ENCODE measurements at places on chromosomes 6 and 20.

DNA sequence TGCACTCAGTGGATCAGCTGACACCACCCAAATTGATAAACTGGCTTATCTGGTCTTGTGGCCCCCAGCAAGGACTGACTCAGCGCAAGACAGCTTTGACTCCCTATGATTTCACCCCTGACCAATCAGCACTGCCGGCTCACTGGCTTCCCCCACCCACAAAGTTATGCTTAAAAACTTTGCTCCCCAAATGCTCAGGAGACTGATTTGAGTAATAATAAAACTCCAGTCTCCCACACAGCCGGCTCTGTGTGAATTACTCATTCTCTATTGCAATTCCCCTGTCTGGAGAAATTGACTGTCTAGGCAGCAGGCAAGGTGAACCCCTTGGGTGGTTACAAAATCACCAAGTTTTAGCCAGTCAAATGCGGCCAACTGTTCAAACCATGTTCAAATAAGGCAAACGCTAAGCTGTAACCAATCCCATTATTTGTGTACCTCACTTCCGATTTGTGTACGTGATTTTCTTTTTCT, 32.5 kb downstream of the SLC22A2 start:
- no peak for DNase-seq

- DNase-seq, result no peak
Observed at GRCh38 chr6:121837545-121838229, 402.2 kb downstream of the GJA1 start.

GRCh38 chr6:154498340-154498934, 12.0 kb downstream of the CNKSR3 start:
- no peak for DNase-seq

DNA sequence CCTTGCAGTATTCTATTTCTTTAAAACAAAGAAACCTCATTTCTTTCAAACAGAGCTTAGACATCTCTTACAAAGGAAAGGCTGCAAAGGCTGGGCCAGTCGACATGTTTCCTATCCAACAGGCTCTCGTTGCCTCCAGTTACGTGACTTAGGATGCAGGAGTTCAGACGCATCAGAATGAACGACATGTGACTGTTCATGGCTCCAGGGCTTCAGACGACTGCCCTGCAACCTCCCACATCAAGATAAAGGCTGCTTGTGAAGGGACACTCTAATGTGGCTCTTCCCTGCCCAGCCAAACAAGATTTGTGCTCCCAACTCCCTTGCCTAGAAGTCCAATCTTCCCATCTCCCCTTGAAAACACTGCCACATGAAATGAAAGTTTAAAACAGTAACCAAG, 14.3 kb upstream of the NEDD9 start:
- no peak for DNase-seq

GRCh38 chr6:106527979-106528378, 101.3 kb downstream of the RTN4IP1 start:
- no peak for DNase-seq

DNA sequence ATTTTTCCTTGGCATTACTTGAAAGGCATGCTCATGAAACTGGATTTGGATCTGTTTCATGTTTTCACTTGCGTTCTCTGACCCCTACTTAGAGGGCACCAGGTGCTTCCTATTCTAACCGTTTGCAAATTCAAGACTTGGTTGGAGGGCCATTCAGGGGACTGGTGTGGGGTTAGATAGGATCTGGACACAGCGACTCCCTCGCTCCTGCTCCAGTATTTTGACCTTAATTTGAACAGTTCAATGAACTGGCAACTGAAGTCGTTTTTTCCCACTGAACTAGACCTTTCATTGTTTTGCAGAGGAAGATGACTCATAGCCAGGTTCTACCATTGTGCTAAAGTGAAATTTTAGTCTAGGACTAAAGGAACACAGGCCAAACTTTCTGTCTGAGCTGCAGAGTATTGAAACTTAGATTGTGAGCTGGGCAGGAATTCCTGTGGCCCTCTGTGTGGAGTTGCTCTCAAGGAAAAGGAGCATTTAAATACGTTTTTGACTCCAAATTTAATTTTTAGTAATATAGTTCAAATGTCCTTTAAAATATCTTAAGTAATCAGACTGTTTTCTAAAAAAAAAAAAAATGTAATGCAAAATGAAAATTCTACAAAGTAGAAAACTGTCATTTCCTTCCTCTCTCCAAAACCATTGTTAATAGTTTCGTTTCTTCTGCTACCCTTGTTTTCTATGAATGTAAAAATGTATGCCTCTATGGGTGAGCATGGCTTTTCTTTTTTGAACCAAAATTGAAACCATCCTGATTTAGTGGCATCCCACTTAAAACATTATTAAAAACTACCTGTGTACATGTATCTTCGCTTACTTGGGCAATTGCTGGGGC, 64.8 kb downstream of the UTRN start:
- no peak for DNase-seq

GRCh38 chr20:371755-372542, 8.6 kb upstream of the TRIB3 start:
- no peak for DNase-seq

- no peak for DNase-seq
Observed at GRCh38 chr6:134397676-134398075, 79.8 kb upstream of the SGK1 start.

DNA sequence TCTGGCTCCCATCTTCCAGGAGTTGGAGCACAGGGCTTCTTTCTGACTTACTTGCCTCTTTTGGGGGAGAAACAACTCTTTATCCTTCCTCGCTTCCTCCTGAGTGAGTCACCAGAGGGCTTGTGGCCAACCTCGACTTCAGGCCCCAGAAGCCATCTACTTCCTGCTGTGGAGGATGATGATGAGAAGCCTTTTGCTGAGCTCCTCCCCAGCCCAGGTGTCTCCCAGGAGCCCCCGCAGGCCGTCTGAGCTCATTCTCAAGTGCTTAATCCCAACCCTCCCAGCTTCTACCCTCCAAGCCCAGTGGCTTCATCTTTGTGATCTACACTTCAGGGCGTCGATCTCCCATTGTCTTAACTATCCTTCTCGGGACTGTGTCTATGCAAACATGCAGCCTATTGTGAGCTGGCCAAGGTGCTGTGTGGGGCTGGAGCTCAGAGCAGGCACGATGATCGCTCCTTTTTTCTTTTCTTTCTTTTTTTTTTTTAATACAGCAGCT, 27.9 kb downstream of the SDCBP2 start:
- DNase-seq, result no peak

- DNase-seq, result no peak
Observed at GRCh38 chr20:51500311-51500710, 42.2 kb downstream of the NFATC2 start.

DNA sequence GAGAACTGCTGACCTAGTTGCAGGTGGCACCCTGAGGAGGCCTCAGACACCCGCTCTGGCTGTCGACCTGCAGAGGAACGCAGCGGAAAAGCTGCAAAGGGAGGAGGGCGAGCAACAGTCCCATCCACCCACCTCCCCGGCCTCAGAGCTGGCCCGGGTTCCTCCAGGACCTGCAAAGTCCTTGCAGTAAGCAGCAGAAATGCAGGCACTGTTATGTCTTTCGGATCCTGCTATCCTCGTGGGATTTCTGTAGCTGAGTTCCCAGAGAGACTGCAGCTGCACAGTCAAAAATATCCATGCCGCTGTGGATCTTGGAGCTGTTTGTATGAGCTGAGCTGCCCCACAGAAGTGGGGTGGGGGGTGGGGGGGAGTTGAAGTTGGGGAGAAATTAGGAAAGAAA, 251.3 kb downstream of the ANKRD60 start:
- no peak for DNase-seq

DNA sequence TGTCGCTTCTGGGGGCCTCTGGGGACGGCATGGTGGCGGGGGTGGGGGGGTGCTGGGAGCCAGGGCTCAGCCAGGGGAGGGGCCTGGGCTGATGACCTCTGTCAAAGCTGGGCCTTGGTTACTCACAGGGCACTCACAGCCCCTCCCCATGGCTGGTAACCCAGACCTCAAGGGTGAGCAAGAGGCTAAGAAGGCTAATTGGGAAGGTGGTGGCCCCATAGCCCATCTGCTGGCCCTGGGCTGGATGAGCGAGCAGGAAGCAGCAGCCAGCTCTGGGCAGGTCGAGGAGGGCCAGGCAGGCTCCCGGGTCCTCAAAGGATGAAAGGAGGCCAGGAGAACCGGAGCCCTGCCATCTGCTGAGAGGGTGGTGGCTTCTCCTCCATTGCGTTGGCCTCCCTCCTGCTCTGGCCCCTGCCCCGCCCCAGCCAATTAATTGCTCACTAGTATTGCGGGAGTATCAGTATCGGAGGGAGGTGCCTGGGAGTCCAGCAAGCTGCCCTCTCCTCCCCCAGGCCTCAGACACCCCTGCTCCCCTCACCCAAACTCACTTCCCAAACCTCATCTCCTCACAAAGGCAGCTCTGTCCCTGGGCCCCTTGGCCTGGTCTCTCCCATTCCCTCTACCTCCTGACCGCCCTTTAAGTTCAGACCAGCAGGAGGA, 1.0 kb upstream of the CDSN start:
- DNase-seq, result no peak

DNA sequence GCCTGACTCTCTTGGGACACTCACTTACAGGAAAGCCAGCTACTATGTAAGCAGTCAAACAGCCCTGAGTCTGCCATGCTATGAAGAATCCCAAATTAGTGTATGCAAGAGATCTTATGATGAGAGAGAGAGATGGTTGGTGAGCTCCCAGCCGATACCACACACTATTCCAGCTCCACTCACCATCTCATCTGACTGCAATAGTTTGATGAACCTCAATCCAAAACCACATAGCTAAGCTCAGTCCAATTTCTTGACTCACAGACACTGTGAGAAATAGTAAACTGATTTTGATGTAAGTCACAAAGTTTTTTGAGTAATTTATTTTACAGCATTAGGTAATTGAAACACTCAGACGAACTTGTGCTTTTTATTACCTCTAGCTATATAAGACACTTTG, 441.4 kb downstream of the COL12A1 start:
- no peak for DNase-seq

GRCh38 chr6:43776799-43777776, 7.1 kb downstream of the VEGFA start:
- DNase-seq, result no peak
